ENCODE measurements at places on chromosomes 12 and 14.

GRCh38 chr14:103312006-103312635, 21.9 kb upstream of the EIF5 start:
- no peak for DNase-seq

- peak; percentile 53 for DNase-seq
Measured at GRCh38 chr14:71320734-71321573, 413.7 kb downstream of the PCNX1 start.

DNA sequence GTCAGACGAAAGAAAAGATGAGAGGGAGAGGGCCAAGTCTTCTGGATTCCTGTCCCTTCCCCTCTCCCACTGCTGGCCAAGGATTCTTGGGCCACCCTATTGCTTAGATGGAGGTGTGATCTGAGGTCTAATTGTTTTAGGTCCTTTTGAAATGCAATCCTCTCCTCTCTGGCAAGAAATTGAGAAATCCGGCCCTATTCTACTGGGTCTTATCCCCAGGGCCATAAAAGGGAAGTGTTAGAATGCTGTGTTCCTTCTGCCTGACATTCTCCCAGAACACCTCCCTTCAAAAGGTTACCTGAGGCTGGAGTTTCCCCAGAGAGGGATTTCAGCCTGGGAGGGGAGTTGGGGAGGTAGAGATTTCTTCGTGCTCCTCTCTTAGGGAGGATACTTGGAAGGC, 4.4 kb downstream of the WNT5B start:
- no peak for DNase-seq

- no peak for DNase-seq
Measured at GRCh38 chr12:67759829-67760228, 111.3 kb downstream of the DYRK2 start.

DNA sequence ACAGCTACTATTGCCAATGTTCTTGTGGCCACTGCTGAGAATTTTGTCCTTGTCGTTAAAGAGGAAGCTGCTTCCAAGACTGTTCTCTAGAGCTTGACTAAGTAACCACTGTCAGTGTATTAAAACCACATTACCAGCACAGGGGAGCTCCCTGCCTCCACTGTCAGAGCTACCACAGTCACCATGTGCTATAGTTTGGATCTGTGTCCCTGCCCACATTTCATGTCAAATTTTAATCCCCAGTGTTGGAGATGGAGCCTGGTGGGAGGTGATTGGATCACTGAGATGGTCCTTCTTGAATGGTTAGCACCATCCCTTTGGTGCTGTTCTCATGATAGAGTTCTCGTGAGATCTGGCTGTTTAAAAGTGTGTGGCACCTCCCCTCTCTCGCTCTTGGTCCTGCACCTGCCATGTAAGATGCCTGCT, 23.2 kb upstream of the RAP1B start:
- DNase-seq, result no peak

- DNase-seq, result no peak
Measured at GRCh38 chr14:34055157-34055950, 104.5 kb upstream of the EGLN3 start.

- DNase-seq, result no peak
Measured at GRCh38 chr14:72852194-72852593, 41.7 kb downstream of the DPF3 start.

- no peak for DNase-seq
Measured at GRCh38 chr12:93748672-93749383, 71.7 kb downstream of the CRADD start.

- no peak for DNase-seq
Measured at GRCh38 chr12:51199366-51199945, 18.4 kb downstream of the POU6F1 start.

- no peak for DNase-seq
Measured at GRCh38 chr12:47080725-47081502, 1.2 kb upstream of the AMIGO2 start.

DNA sequence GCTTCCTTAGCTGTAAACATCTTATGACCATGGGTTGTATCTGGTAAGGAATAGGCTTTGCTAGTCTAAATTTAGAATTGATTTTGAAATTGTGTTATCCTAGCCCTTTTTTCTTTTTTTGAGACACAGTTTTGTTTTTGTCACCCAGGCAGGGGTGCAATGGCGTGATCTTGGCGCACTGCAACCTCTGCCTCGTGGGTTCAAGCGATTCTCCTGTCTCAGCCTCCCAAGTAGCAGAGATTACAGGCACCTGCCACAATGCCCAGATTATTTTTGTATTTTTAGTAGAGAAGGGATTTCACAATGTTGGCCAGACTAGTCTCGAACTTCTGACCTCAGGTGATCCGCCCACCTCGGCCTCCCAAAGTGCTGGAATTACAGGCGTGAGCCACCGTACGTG, 2.4 kb upstream of the TUBA1B start:
- DNase-seq, result no peak

- DNase-seq, result no peak
Measured at GRCh38 chr14:55780156-55780946, 200.3 kb downstream of the KTN1 start.

- no peak for DNase-seq
Measured at GRCh38 chr12:24173067-24173466, 223.6 kb upstream of the SOX5 start.

DNA sequence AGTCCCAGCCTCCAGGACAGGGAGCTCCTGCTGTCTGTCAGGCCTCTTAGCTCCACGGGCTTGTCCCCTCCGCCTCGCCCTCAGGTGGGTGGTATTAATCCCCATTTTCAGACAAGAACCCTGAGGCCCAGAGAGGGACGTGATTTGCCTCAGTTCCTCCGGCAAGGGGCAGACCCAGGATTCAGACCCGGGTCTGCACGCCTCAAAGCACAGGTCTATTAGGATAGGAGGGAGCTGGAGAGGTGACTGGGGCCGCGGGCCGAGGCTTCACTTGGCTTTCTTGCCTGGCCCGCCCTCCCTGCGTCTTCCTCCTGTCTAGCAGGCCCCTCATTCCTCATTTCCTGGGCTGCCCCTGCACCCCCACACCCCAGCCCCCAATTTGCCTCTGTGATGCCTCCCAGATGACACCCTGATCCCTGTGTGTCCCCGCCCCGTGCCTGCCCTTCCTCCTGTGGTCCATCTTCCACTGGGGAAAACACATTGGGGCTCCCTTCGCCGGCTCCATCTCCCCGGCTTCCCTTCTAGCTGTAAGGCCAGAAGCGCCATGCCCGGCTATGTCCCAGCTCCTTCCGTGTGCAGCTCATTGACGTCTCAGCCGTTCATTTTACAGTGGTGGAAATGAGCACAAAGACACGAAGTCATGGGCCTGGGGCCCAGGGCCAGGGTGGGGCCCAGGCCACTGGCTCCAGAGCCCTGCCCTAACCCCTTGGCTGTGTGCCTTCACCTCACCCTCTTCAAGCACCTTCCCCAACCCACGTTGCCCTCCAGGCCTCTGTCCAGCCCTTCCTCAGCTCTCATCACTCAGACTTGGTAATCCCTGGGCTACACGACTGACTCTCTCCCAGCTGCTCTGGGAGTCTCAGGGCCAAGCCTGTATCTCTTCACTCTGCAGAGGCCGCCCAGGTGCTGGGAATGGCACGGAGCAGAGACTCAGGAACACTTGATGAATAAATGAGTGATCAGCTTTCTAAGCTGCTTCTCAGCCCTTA, 15.5 kb upstream of the CYP46A1 start:
- no peak for DNase-seq
